Activated CD4-positive, alpha-beta T cell treated with anti-CD3 and anti-CD28 coated beads, Interleukin-2, amount 50 U/mL, for 24 hours (primary cell): ENCODE measurements at places on chromosomes 1 and 21.

GRCh38 chr1:228448372-228448771 lies 31.7 kb upstream of the TRIM17 start:
- no peak for DNase-seq

- DNase-seq: no peak
Measured at GRCh38 chr1:165169028-165169427, 187.5 kb downstream of the LMX1A start.

- DNase-seq: no peak
Measured at GRCh38 chr1:240343966-240344365, 252.3 kb downstream of the FMN2 start.

- no peak for DNase-seq
Measured at GRCh38 chr1:18473195-18473815, 7.4 kb upstream of the KLHDC7A start.

DNA sequence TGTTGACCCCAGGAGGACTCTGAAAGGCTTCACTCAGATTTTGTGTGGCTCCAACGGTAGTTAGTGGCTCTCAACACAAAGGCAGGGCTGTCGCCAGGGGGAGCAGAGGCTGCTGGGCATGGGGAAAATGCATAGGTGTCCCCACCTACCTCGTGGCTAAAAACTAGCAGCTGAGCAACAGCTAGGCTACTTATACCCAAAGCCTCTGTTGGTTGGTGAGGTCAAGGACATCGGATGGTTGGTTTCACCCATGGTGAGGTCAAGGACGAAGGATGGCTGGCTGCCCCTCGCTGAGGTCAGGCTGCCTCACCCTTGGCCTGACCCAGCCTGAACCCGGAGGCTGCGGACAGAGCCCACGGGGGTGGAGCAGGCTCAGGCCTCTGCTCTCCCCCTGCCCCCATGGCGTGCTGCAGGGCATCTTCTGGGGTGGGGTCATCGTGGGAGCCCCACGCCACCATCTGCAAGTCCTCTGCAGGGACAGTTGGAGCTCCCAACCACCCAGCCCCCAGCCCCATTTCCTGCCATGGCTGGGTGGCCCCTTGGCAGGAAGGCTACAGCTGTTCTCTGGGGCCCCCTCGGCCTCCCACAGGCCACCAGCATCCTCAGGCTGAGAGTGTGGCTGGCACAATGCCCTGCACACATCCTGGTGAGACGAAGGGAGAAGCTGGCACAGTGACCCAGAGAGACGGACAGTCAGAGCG lies 8.5 kb upstream of the GNB1 start:
- no peak for DNase-seq

DNA sequence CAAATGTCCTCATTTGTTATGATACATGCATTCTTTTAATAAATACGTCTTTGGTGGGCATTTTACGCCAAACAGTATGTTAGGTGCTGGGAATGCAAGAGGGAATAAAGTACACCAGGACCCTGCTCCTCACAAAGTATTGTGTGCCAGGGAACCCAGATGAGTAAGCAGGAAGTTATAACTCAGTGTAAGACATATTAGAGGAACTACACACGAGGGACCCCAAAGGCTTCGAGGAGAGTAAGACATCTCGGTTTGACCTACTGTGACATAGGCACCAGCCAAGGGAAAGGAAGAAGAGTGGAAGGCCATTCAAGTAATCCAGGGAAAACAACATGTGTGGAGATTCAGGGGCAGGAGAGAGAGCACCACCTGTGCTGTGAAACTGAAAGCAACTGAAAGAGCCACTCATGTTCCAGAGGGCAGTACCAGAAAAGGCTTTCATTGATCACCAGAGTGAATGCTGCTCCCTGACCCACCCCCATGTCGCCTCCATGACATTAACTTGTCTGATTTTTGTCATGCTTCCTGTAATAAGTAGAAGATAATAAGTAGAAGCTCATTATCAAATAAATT lies 542.5 kb upstream of the PKN2 start:
- no peak for DNase-seq

- peak; percentile 13 for DNase-seq
Measured at GRCh38 chr1:28956038-28956464, 41.7 kb downstream of the EPB41 start.

- no peak for DNase-seq
Measured at GRCh38 chr1:53259932-53260331, 21.6 kb upstream of the MAGOH start.

DNA sequence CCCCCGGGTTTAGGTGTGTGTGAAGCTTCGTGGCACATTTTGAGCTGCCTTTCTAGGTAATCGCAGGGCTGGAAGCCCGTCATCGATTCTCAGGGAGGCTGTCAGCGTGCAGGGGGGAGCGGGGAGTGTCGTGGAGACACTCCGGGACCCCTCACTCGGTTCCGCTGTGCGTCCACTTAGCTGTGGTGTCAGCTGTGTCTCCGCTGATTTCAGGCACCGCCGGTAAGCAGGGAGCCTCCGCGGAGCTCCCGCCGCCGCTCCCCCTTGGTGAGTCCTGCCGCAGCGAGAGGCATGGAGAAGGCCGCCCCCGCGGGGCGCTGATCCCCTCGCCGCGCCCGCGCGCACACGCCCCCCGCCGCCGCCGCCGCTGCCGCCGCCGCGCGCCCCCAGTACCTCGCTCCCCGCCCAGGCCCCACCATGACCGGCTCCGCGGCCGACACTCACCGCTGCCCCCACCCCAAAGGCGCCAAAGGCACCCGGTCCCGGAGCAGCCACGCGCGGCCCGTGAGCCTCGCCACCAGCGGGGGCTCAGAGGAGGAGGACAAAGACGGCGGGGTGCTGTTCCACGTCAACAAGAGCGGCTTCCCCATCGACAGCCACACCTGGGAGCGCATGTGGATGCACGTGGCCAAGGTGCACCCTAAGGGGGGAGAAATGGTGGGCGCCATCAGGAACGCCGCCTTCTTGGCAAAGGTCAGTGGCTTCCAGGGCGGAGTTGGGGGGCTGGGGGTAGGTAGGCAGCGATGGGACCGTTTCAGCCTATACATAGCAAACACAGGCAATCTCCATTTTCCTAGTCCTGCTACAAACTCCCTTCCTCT lies 995 bp downstream of the VASH2 start:
- DNase-seq: no peak

- no peak for DNase-seq
Measured at GRCh38 chr1:88983791-88984559, 8.5 kb downstream of the KYAT3 start.

DNA sequence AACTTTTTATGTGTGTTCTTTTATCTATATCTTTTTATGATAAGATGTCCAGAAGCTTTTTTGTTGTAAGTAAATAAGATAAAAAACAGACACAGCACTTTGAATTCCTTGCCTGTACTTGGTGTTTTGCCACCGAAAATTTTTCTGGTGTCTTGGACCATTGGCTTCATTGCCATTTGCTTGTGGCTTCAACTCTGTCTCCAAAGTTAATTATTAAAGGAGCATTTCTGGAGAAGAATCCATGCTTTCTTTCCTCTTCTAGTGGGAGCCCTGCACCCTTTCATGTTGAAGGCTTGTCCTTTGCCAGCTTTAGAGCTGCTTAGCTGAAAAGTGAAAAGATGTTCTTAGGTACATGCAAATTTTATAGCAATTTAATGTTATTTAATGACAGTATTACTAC lies 112.2 kb downstream of the DYRK1A start:
- DNase-seq: no peak

GRCh38 chr21:44523567-44524413 lies 16.2 kb downstream of the KRTAP10-1 start:
- no peak for DNase-seq
